ENCODE measurements at places on chromosomes 4 and X.

DNA sequence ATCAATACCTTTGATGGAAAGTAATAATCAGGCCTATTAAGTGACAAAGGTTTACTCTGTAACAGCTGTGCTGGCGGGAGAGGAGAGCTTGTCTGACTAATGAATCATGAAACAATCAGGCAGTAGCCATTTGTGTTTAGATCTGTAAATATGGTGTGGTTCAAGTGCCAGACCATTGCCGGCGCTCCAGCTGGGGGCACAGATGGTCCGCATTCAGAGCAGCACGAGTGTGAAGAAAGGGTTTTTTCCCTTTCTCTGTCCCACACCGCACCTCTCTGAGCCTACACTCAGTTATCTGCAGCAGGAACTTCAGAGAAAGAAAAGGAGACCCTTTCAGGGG is 111.3 kb upstream of the PAQR3 start:
- no peak for DNase-seq

- no peak for DNase-seq
Measured at GRCh38 chr4:156578713-156579112, 392.9 kb downstream of the PDGFC start.

GRCh38 chr4:37620176-37620575 is 66.0 kb downstream of the RELL1 start:
- DNase-seq, result no peak

- no peak for DNase-seq
Measured at GRCh38 chr4:65566473-65566872, 103.8 kb downstream of the EPHA5 start.

GRCh38 chr4:127782275-127783025 is at the start of gene HSPA4L:
Gene HSPA4L, plus strand, starts transcription at chr4:127782322. Its CDS starts 229 bp downstream, at chr4:127782551.
- no peak for DNase-seq

GRCh38 chr4:622996-623913 is 2.1 kb upstream of the PDE6B start:
- DNase-seq, result no peak

- no peak for DNase-seq
Measured at GRCh38 chr4:9953089-9953488, 68.2 kb downstream of the SLC2A9 start.

DNA sequence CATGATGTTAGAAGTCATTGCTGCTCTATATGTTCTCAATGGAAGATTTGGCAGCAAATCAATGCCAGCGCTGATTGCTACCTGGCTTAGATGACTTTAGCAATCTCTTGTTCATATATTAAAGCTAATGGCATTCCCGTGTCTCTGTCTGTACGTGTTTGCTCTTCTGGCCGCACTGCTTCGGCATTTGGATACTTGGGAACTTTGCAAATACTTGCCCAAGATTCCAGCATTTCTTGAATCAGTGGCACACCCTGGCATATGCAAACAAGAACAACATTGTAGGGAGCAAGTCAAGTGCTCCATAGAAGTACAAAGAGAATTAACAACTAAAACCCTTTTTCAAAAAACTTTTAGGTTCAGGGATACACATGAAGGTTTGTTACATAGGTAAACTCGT is 128.9 kb upstream of the TMEM164 start:
- no peak for DNase-seq

- DNase-seq, result no peak
Measured at GRCh38 chr4:108777388-108777787, 14.5 kb upstream of the ETNPPL start.

Measured in stimulated activated CD8-positive, alpha-beta memory T cell treated with anti-CD3 and anti-CD28 coated beads, Interleukin-15, amount 100 ng/mL, for 4 hours (primary cell).